ENCODE measurements at places on chromosomes 5 and 9.

- no peaks in the 10 kb centered on the region for H3K27me3 ChIP-seq
- H3K27ac ChIP-seq = no peak overlapping the region
- no peak overlapping the region for H3K4me3 ChIP-seq
- no peaks in the 10 kb centered on the region for H3K4me1 ChIP-seq
These were observed 52.7 kb downstream of the DENND4C start for GRCh38 chr9:19283072-19283710.

DNA sequence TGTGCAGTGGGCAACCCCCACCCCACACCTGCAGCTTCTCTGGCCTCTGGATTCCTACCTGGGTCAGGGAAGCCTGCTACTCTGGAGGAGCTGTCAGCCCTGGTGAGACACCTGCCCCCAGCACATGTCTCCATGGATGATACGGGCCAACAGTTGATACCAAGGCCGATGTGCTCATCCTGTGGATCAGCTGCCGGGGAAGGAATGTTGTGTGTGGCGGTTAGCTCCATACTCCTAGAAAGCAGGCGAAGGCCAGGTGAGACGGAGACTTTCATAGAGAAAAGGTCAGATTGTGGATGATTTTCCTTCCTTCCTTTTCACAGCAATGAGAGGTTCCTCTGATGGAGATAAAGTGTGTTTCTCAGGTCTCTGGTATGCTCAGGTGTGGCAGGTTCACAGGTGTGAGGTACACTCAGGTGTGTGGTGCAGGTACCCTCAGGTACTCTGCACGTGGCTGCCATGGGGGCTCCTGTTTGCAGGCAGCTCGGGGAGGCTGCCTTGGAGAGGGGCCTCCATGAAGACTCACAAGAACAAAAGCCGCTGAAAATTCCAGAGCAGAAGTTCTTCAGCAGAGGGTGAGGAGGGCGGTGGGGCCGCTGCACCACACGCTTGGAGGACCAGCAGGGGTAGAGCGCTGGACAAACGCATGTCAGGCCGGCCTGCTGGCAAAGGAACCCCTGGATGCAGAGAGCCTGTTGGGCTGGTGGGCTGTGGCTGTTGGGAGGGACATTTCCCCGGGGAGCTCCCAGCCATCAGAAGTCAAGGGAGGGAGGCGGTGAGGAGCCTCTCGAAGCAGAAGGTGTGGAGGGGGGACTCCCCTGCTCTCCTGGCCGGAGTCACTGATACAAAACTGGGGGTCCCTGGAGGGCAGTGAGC lies 5.1 kb upstream of the AHRR start:
- H3K27me3 ChIP-seq = peaks cover 30% of the 10 kb centered on the region
- no peak overlapping the region for H3K27ac ChIP-seq
- H3K4me1 ChIP-seq = peaks cover 1% of the 10 kb centered on the region
- no peak for DNase-seq

DNA sequence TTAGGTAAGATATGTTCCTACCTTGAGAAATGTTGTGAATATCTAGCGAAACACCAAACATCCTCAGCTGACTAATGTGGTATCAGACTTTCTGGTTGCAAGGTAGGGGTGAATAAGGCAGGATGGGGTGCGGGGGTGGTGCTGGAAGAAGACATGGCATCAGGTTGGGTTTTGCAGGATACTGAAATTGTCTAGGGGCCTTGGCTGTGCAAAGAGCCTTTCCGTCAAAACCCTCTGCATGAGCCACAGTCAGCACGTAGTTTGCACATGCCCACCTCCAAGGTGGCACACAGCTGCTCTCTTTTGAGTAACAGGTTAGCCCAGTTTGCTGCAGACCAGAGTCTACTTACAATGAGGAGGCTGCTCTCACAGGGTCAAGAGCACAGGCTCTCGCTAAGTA lies 42.0 kb downstream of the SFXN1 start:
- no peaks in the 10 kb centered on the region for H3K27me3 ChIP-seq
- no peak overlapping the region for H3K4me3 ChIP-seq
- H3K36me3 ChIP-seq = peaks cover 76% of the 10 kb centered on the region
- DNase-seq = no peak
- H3K4me1 ChIP-seq = no peaks in the 10 kb centered on the region
- no peak overlapping the region for H3K27ac ChIP-seq

DNA sequence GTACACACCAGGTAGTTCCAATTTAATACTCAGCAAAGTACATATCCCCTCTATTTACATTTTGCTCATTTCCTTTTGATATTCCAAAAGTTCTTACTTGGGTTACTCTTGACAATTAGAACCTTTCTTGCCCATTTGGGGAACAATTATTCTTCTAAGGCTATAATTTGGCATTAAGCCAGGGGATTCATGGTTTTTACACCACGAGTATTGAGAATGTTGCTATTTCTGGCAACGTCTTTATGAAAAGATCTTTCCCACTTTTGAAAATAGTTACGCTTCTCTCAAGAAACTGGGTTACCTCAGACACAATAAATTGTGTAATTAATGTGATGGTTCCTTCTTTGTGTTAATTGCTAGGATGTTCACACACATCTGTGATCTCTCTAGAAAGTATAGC lies 11.5 kb upstream of the CAAP1 start:
- DNase-seq = no peak
- H3K36me3 ChIP-seq = peaks cover 9% of the 10 kb centered on the region
- no peaks in the 10 kb centered on the region for H3K4me1 ChIP-seq
- no peaks in the 10 kb centered on the region for H3K27me3 ChIP-seq
- no peak overlapping the region for H3K27ac ChIP-seq

GRCh38 chr9:93669958-93670207 lies 93.5 kb downstream of the PHF2 start:
- H3K4me3 ChIP-seq = no peak overlapping the region
- no peaks in the 10 kb centered on the region for H3K36me3 ChIP-seq
- no peak for DNase-seq
- H3K27me3 ChIP-seq = no peaks in the 10 kb centered on the region

- DNase-seq = no peak
- no peaks in the 10 kb centered on the region for H3K27me3 ChIP-seq
- H3K4me3 ChIP-seq = no peak overlapping the region
- no peaks in the 10 kb centered on the region for H3K4me1 ChIP-seq
These were observed 34.4 kb upstream of the CDH12 start for GRCh38 chr5:22887566-22887965.

DNA sequence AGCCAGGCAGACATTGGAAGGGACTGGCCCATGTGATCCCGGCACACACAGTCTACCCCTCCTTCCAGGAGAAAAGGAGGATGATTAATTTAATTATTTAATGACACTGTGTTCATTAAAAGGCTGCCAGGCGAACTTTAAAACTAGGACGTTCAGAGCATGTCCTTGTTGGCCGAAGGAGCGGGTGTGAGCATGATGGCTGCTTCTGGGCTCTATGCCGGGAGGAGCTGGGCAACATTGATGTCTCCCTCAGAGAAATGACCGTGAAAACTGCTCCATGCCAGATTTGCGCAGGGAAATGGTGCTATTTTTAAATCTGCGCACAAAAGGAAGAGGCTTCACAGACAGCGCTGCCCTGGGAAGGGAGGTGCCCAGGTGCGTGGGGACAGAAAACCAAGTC lies 284.9 kb upstream of the IRX4 start:
- no peaks in the 10 kb centered on the region for H3K36me3 ChIP-seq
- no peak overlapping the region for H3K4me3 ChIP-seq
- H3K27ac ChIP-seq = no peak overlapping the region

- H3K4me3 ChIP-seq = no peak overlapping the region
- H3K27me3 ChIP-seq = no peaks in the 10 kb centered on the region
- DNase-seq = no peak
- no peaks in the 10 kb centered on the region for H3K36me3 ChIP-seq
- no peaks in the 10 kb centered on the region for H3K4me1 ChIP-seq
These were observed 493.5 kb downstream of the EBF1 start for GRCh38 chr5:158606233-158606632.

DNA sequence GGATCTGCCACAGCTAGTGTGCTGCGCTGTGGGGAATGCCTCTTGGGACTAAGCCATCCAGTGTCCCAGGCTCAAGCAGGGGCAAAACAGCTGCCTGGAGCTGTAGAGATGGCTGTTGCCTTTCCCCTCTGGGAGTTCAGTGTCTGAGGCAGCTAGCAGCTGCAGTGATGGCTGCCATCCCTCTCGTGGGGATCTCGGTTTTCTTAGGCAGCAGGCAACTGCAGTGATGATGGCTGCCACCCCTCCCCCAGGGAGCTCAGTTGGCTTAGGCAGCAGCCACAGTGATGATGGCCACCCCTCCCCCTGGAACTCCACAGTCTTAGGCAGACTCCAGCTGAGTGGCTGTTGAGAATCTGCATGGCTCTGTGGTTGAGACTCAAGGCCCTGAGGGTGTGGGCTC lies 1389.2 kb upstream of the NUDT12 start:
- H3K4me1 ChIP-seq = no peaks in the 10 kb centered on the region
- H3K4me3 ChIP-seq = no peak overlapping the region
- H3K27me3 ChIP-seq = no peaks in the 10 kb centered on the region
- no peak for DNase-seq
- H3K27ac ChIP-seq = no peak overlapping the region
- H3K36me3 ChIP-seq = no peaks in the 10 kb centered on the region

All from H1 (cell line).